ENCODE measurements at places on chromosomes 5 and 9. TPM values are rescaled to one million over a fixed set of nuclear protein-coding genes. Genes with fewer than 3 reads are reported as not detected.

The KCNIP1 gene
- total RNA-seq: not detected

The B4GALT1 gene
- total RNA-seq: 46.7 TPM

The TYRP1 gene
- not detected for total RNA-seq

The PSD2 gene
- total RNA-seq: not detected

The OR1Q1 gene
- not detected for total RNA-seq

The PHF24 gene
- total RNA-seq: 0.48 TPM

The SPATA31A3 gene
- not detected for total RNA-seq

The WDR31 gene
- total RNA-seq: 1.2 TPM
